Brain microvascular endothelial cell (primary cell): ENCODE measurements at places on chromosomes 7 and 10.

GRCh38 chr7:98802088-98802780 is 67.6 kb downstream of the TMEM130 start:
- DNase-seq, result peak; percentile 22

DNA sequence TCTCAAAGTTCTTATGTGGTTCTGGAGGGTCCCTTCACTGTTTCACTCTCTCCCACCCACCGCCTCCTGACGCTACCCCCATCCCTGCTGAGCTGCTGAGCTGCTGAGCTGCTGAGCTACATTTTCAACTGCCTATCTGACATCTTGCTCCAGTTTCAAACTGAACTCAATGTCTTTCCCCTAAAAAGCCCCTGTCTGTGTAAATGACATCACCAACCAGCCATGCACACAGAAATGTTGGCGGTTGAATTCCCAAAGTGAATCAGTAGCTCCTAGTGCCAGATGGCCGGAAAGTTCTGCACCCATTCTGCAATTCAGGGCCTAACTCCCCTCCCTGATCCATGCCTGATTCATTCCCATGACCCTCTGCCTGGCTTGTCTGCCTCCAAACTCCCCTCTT is 71.2 kb downstream of the WNT2 start:
- peak; percentile 74 for DNase-seq

- no peak for DNase-seq
These were observed 30.6 kb upstream of the MYL10 start for GRCh38 chr7:101659706-101660105.

- DNase-seq, result no peak
These were observed 287.5 kb upstream of the KLF14 start for GRCh38 chr7:131021460-131021859.

DNA sequence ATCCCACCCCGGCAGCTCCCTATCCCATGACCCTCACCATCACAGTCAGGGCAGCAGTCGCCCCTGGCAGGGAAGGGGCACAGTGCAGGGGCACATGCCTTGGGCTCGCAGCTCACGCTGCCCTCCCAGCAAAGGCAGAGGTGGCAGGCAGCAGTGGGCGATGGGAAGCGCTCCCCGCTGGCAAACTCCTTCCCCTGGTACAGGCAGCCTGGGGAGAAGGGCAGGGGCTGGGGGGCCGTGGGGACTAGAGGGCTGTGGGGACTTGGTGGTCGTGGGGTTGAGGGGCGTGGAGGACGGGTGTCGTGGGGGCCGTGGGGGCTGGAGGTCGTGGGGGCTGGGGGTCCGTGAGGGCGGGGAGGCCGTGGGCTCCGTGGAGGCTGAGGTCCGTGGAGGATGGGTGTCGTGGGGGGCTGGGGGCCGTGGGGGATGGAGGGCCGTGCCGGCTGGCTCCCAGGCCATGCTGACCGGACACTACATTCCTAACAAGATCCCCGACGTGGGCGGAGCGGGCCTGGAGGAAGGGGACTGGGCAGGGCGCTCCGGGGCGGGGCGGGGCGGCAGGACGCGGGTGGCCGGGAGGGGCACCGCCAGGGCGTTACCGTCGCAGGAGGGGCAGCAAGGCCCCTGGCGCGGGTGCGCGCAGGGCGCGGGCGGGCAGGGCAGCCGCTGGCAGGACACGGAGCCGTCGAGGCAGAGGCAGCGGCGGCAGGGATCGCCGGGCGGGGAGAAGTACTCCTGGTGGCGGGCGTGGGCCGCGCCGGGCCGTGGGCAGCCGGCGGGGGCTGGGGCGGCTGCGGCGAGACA is 20.0 kb downstream of the KCP start:
- no peak for DNase-seq

GRCh38 chr7:2042650-2043049 is 190.1 kb downstream of the MAD1L1 start:
- no peak for DNase-seq

- DNase-seq, result no peak
These were observed 93.4 kb downstream of the PTPRZ1 start for GRCh38 chr7:121966276-121966934.

GRCh38 chr7:129843365-129843898 is 109.3 kb downstream of the UBE2H start:
- no peak for DNase-seq

DNA sequence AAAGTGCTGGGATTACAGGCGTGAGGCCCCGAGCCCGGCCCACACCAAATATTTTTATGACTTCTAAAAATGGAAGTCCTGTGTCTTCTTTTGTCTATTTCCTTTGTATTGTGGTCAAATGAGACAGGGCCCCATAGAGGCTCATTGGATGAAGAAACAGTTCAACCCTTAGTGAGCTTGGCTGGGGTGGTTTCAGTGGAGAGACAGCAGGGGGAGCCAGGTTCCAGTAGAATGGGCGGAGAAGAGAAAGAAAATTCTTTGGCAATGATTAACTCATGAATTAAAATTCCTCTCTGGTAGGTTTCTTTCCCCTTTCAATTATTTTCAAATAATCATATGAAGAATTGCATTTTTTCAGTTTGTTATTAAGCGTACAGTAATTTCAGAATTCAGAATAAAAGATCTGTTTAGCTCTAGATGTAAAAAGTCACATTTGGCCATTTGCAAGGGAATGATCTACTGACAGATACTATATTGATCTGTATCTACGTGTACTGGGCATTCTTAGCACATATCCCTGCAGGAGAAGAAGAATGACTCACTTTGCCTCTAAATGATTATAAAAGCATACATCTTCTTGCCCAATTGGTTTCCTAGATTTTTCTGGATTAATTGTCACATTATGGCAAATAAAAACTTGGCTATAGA is 43.2 kb downstream of the PNLIPRP3 start:
- peak; percentile 1 for DNase-seq

GRCh38 chr7:124893140-124893827 is 36.3 kb downstream of the POT1 start:
- DNase-seq, result no peak

DNA sequence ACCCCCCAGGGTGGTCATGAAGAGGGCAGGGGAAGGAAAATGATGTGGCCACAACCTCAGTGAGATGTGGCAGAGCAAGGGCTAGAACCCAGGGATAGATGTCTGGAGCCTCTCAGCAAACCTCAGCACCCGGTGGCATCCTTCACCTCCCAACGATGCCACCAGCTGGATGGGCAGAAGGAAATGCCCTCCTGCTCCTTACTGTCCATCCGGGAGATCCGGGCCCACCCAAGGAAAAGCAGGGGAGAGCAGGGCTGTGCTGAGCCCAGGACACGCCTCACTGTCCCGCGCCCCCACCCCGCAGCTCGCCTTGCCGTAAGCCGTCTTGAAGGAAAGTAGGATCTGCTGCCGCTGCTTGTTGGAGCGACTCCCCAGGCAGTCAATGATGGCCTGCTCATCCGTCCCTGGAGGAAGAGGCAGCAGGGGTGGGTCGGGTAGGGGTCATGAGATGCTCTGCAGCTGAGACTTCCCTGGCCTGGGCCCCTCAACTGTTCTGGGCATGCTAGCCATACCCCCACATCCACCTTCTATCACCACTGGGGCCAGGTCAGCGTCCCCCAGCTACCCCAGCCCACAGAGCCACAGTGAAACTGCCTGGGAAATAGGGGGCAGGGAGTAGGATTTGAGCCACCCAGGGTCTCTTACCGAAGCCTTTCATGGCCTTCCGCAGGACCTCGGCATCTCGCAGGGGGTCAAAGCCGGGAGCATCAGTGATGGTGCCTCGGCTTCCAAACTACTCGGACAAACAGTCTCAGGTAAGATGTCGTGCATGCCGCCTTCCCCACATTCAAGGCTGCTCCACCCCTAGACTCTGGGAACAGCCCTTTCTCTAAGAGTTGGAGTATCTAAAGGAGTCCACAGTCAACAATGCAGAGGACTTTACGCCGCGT is 34.3 kb downstream of the PLAC9 start:
- DNase-seq, result no peak

- DNase-seq, result no peak
These were observed 7.0 kb downstream of the ATP6V0E2 start for GRCh38 chr7:149880638-149881311.
